ENCODE measurements at places on chromosomes 3 and 15.

- DNase-seq: no peak
Observed at GRCh38 chr3:61663356-61664104, 102.2 kb downstream of the PTPRG start.

GRCh38 chr3:100777271-100777670, 68.0 kb downstream of the TFG start:
- DNase-seq: peak; percentile 78

DNA sequence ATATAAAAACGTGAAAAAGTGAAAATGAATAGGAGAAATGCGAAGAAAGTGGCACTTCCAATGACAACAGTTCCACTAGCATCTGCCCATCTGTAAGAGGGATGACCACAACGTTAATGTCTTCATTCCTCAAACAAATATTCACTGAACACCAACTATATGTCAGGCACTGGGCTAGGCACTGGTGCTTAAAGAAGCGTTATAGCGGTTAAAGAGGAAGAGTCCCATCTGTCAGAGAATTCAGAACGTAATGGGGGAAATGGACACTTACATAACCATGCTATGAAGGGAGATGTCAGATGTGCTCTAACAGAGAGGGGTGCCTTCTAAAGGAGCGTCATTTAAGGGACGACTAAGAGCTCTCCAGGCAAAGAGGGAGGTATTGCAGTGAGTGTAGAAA, 8.2 kb downstream of the RUBCN start:
- no peak for DNase-seq

GRCh38 chr3:60303160-60303559, 948.1 kb downstream of the FHIT start:
- peak; percentile 45 for DNase-seq

GRCh38 chr15:77235566-77235965, 164.7 kb upstream of the TSPAN3 start:
- no peak for DNase-seq

GRCh38 chr3:112360561-112360960, 27.6 kb downstream of the CD200 start:
- DNase-seq: no peak

DNA sequence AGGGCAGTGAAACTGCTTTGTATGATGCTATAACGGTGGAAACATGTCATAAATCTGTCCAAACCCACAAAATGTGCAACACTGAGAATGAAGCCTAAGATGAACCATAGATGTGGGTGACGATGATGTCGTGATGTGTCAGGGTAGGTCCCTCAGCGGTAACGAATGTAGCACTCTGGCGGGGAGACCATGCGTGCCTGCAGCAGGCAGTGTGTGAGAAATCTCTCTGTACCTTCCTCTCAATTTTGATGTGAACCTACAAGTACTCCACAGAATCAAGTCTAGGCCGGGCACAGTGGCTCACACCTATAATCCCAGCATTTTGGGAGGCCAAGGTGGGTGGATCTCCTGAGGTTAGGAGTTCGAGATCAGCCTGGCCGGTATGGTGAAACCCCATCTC, 268.2 kb upstream of the LYSMD4 start:
- DNase-seq: peak; percentile 35

DNA sequence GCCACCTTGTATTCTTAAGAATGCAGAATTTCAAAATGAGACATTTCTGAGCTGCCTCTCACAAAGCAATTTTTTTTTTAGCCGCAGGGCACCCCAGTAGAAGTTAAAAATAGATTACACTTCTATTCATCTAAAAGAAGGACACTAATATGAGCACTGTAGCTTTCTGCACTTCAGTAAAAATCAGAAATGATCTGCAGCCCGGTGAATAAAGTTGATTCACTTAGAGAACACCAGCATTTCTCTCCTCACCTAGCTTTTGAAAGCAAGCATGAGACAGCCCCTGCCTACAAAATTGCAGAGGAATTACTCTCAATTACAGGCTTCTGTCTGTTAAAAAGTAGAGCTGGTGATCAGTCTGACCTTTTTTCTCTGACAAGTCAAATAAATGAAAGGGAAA, 1062.4 kb downstream of the FHIT start:
- DNase-seq: no peak

DNA sequence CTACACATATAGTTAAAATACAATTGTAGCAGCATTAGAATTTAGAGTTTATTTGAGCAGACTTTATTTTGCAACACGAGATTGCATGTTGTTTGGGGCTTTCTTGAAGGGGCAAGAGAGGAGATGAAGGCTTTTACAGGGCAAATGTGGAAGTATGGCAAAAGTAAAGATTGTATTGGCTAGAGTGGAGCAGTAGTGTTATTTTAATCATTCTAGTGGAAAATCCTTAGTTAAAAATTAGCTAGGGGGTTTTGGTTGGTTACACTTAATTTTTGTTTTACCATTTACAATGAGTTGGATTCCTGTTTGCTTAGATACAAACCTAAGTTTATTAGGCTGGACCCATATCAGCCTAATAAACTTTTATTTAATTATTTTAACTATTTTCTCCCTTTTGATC, 4.6 kb downstream of the OR5H15 start:
- DNase-seq: no peak

GRCh38 chr3:132352556-132353143, 35.4 kb downstream of the ACP3 start:
- DNase-seq: peak; percentile 61

GRCh38 chr15:93135459-93135858, 46.4 kb upstream of the RGMA start:
- no peak for DNase-seq

DNA sequence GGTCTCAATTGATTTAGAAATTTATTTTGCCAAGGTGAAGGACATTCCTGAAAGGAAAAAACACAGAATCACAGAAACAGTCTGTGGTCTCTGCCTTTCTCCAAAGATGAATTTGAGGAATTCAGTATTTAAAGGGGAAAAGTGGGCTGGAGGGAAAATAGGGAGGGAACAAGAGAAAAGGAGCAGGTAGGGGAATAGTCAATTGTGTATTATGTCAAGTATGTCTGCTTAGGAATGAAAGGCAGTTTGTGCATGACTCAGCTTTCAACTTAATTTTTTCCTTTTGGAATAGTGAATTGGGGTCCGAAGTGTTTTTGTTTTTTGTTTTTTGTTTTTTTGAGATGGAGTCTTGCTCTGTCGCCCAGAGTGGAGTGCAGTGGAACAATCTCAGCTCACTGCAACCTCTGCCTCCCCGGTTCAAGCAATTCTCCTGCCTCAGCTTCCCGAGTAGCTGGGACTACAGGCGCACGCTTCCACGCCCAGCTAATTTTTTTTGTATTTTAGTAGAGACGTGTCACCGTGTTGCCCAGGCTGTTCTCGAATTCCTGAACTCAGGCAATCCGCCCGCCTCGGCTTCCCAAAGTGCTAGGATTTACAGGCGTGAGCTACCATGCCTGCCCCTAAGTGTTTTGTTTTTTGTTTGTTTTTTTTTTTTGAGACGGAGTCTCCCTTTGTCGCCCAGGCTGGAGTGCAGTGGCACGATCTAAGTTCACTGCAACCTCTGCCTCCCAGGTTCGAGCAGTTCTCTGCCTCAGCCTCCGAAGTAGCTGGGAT, 74.1 kb upstream of the MAP4 start:
- DNase-seq: no peak

GRCh38 chr3:3685721-3686120, 113.5 kb upstream of the LRRN1 start:
- no peak for DNase-seq

- DNase-seq: no peak
Observed at GRCh38 chr15:68679961-68680371, 101.2 kb downstream of the CORO2B start.

DNA sequence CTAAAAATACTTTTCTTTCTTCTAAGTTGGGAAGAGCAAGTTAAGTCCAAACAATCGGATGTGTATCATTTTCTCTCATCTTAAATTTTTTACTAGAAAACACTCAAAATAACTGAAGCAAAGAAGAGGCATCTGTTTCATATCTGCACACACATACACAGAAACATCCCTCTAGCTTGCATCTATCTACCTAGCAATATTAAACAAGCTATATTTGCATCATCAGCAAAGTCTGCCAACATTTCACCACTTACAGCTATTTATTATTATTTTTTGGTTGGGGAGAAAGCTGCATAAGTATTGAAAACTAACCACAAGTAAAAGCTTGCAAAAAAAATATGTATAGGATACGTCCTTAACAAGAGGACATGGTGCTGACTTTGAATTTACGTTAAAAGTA, 1.9 kb downstream of the GOLIM4 start:
- DNase-seq: no peak

DNA sequence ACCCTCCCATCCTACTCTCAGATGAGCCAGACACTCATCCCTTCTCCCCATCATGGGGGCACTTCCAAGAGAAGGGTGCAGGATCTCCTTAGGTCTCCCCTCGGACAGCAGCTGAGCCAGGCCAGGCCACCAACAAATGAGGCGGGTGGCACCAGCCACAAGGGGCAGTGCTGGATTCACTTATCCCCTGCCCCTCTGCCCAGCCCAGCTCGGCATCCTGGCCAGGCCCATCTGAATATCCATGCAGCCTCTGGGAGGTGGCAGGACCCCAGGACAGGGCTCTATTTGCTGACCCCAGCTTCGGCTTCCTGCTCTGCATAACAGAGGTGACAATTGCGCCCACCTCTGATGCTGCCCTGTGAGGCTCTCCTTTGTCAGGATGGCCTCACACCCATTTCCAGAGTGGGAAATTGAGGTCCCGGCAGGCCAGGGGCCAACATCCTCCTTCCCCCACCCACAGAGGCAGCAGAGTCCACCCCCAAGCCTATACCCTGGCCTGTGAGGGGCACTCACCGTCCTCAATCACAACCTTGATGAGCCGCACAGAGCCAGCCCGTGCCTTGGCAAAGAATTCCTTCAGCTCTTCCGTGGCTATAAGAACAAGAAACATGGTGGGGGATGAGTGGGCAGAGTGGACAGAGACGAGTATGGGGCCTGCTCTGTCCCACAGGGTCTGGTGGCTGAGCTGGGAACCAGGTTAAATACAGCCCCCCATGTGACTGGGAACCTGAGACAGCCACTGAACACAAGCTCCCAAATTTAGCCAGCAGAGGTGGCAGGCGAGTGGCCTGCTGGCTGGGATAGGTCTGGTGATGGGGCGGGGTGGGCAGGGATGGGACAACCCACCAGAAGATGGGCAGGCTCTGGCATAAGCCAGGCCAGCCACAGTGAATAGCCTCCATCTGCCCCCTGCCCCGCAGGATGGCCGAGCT, 4.2 kb downstream of the TWF2 start:
- DNase-seq: no peak

- no peak for DNase-seq
Observed at GRCh38 chr3:178200316-178200715, 335.9 kb upstream of the KCNMB2 start.

GRCh38 chr3:25588441-25589103, 76.1 kb downstream of the TOP2B start:
- peak; percentile 27 for DNase-seq

DNA sequence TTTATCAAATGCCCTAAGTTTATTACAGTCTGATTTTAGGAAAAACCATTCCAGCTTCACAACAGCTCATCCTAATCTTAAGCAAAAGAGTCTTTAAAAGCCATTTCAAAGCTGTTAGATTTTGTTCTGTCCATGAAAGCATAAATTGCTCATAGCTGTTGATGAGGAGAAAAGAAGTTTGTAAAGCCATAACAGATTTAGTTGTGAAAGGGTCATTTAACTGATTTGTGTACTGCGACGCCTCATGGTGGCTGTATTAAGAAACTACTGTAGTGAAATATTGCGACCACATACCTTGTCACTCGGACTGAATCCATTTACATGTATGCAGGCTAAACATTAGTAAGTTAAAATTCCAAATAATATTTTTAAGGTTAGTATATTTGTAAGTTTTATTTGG, 20.9 kb downstream of the BBX start:
- no peak for DNase-seq

DNA sequence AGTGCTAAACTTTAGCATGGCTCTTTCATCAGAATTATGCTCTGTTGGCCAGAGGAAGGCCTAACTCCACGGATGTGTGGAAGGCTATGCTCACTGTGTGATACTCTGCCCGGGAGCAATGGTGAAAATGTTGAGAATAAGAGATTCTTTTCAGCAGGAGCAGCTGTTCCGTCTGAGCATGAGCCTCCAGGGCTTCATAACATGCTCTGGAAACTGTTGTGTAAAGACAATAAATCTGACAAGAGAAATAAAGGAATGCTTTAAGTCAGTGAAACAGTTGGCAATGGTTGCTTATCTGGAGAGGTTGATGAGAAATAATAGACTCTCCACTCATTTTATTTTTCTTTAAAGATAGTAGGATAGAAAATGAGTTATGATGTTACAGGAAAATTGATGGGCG, 269.8 kb downstream of the DIPK2A start:
- peak; percentile 17 for DNase-seq

- no peak for DNase-seq
Observed at GRCh38 chr3:18648868-18649462, 223.8 kb upstream of the SATB1 start.

DNA sequence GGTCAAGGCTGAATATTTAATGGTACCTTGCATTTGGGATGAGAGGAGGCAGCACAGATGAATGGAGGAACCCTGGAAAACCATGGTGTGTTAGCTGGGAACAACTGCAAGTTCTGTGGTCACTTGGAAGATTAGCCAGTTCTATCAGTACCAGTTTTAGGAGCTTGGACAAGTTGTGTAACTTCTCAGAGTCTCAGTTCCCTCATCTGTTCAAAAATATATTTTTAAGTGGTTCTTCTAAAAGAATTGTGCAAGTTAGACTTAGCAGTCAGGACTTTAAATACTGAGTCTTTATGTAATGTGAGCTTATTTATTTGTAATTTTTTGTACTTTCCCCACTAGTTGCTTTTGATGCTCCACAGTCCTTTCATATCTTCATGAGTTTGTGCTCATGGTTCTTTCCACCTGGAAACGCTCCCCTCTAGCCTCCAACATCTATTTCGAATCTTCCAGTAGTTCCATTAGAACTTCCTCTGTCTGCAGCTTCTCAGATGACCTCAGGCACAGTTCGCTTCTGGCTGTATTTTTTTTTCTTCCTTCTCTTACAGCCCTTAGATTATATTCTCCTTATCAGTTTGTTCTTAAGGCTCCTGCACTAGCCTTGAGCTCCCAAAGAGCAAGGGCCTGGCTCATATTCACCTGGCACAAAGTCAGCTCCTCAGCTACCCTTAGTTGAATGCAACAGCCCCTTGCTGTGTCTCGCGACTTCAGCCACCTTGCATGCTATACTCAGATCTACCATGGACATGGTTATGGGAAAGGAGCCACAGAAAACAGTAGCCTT, 27.1 kb downstream of the ITPR1 start:
- no peak for DNase-seq

DNA sequence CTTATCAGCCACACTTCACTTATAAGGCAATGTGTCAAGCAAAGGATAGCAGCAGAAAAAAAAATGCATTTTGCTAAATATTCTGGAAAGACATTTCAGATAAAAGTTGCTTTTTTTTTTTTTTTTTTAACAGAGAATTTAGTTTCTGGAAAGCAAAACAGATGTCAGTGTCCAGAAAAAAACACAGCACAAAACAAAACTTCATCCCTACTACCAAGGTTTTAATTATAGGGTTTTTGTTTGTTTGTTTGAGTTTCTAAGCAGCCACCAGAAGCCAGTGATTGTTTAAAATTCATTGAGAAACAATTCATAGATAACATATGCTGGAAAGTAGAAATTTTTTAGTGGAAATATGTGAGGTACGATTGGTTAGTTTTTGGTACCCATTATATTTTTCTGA, 1202.7 kb downstream of the OTOL1 start:
- no peak for DNase-seq

- DNase-seq: no peak
Observed at GRCh38 chr15:96150254-96150653, 180.2 kb upstream of the NR2F2 start.

- DNase-seq: no peak
Observed at GRCh38 chr15:79292011-79292410, 9.5 kb downstream of the ANKRD34C start.

- no peak for DNase-seq
Observed at GRCh38 chr15:38479756-38480155, 25.8 kb downstream of the FAM98B start.

GRCh38 chr3:135766115-135766514, 199.4 kb upstream of the PPP2R3A start:
- DNase-seq: no peak
